ENCODE measurements at places on chromosomes 13 and 19.

DNA sequence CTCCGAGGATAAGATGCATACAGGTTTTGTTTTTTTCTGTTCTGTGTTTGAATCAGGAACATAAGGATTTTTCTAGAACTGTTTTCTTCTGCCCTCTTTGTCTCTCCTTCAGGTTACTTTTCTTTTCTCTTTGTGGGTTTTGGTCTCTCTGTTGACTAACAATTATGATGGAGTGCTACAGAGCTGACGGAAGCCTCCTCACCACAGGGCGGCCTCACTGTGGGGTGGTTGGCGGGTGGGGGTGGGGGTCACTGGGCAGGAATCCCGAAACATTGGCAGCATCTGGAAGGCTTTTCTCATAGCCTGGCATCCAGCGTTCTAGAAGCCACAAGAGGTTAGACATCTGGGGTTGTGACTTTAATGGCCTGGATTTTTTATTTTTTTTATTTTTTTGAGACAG is 12.0 kb upstream of the MATK start:
- DNase-seq = no peak

DNA sequence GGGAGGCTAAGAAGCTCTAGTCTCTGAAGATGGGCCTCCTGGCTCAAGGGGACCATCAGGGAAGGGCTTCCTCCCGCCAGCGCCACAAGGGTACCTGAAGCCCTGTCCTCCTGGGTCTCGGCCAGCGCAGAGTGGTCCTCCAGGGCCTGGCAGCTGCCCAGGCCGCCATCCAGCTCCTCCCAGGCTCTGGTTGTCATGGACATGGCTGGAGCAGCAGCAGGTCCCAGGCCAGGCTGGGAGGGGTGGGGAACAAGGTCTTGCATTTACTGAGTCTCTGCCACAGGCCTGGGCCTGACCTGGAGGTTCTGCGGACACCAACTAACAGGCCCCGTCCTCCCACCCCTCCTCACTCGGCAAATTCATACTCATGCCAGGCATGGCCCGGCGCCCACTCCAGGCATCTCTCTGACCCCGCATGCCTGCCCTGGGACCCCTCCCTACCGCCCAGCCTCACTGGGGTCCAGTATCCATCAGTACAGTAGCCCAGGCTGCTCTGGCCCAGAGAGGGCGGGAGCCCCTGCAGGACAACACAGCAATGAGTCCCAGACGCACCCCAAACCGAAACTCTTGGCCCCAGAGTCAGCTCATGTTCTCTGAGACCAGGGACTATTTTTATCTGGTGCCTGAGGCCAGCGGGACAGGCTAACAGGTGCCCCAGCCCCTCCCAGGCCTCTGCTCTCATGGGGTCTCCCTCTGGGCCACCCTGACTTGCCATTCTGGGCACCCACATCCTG is 938 bp downstream of the JSRP1 start:
- DNase-seq = no peak

DNA sequence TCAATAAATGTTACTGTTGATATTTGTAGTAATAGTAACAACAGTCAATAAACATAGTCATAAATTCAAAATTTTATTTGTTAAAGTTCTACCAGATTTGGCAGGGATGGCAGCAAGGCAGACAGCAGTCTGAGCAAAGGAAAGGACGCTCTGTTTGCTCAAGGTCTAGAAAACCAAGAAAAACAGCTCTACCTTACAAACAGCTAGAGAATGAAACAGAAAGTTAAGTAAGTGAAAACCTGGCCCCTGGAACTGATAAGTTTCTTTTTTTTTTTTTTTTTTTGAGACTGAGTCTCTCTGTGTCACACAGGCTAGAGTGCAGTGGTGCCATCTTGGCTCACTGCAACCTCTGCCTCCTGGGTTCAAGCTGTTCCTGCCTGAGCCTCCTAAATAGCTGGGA is 27.9 kb downstream of the ENOX1 start:
- no peak for DNase-seq

DNA sequence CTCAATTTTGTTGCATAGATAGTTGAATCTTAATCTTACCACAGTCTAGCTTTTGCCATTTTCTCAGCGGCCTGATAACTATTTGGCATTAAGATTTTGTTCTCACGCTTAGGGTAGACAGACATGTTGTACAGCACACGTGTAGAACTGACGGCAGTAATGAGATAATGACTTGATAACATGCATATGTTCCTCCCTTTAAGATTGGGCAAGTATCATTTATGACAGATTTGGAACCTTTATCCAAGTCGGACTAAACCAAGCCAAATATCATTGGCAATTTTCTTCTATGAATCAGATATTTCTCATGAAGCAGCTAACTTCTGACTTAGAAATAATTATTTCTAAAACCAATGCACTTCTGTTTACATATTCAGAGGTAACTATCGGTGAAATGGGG is 205.5 kb downstream of the NDFIP2 start:
- no peak for DNase-seq

DNA sequence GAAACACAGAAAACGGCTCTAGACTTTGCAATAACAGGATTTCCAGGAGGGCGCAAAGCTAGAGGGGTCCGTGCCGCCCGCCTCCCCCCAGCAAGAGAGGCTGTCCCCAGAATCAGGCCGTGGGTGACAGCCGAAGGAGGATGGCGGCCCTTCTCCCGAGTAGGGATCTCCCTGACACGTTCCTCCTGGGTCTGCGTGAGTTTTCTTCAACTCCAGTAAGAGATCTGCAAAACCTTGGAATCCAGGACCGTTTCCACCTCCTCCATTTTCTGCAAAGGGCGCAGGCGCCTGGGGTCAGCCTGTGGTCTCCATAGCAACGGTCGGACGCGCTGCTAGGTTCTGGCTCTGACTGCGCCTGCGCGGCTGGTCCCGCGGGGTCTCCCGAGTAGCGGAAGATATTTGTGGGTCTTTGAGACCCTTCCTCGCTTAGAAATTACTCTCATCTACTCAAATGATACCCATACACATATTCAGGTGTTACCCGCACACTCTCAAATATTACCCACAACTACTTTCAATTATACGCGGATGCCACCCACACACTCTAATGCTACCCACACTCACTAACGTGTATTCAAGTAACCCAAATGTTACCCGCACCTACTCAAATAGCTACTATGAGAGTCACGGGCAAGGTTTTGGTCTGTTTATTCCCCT is 2.1 kb downstream of the PNMA8C start:
- DNase-seq = no peak
